ENCODE measurements at places on chromosomes 4 and X. TPM values are rescaled to one million over a fixed set of nuclear protein-coding genes. Genes with fewer than 3 reads are reported as not detected.

Gene GC
- total RNA-seq = not detected

Gene SSX2
- not detected for total RNA-seq

Gene GLRB
- total RNA-seq = 2.3 TPM

Gene KLHL13
- 1.1 TPM for total RNA-seq

Gene MFAP3L
- total RNA-seq = 0.23 TPM

Gene DDIT4L
- 1.5 TPM for total RNA-seq

Gene PAGE1
- total RNA-seq = not detected

Gene TMEM35A
- total RNA-seq = 4.4 TPM

Gene USP51
- total RNA-seq = 4.3 TPM

Gene GABRQ
- total RNA-seq = not detected

Gene COMMD8
- total RNA-seq = 39.7 TPM

All from pericardium fibroblast (primary cell).